ENCODE measurements at places on chromosomes 13 and 19.
A peak's percentile ranks its signal among the peaks of the same experiment; 100 is the strongest.

DNA sequence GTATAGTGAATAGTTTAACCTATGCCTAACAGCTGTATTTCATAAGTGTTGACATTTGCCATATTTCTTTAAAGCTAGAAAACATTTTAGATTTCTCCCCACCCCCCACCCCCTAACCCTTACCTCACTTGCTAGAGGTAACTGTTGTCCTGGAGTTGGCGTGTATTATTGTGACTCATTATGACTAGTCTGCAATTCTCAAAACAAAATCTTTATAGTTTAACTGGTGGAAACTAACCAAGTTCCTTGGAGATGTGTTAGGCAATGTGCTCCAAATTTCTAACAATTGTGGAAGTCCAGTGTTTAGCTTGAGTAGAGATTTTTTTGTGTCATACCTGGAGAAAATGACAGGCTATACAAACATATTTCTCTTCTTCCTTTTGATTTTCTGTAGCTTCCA lies 38.0 kb downstream of the KCTD4 start:
- DNase-seq: peak; percentile 77

GRCh38 chr19:33386361-33386858 lies 12.9 kb downstream of the CEBPG start:
- no peak for DNase-seq

DNA sequence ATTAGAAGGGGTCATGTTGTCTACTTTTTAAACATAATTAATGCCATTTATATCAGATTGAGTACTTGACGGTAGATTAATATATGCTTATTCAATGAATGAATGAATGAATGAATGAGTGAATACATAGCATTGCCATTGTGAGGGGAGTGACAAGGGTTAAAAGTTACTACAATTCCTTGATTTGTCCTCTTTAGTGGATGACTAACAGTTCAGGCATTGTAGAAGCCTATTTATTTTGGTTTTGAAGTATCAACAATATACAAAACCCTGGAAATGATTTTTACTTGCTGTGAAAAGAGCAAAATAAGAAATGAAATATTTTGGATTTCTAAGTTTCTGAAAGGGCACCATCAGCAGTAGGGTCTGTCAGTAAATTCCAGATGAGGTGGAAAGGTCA lies 122.7 kb downstream of the CYSLTR2 start:
- no peak for DNase-seq

GRCh38 chr13:114079601-114080536 lies 52.6 kb downstream of the RASA3 start:
- DNase-seq: no peak

DNA sequence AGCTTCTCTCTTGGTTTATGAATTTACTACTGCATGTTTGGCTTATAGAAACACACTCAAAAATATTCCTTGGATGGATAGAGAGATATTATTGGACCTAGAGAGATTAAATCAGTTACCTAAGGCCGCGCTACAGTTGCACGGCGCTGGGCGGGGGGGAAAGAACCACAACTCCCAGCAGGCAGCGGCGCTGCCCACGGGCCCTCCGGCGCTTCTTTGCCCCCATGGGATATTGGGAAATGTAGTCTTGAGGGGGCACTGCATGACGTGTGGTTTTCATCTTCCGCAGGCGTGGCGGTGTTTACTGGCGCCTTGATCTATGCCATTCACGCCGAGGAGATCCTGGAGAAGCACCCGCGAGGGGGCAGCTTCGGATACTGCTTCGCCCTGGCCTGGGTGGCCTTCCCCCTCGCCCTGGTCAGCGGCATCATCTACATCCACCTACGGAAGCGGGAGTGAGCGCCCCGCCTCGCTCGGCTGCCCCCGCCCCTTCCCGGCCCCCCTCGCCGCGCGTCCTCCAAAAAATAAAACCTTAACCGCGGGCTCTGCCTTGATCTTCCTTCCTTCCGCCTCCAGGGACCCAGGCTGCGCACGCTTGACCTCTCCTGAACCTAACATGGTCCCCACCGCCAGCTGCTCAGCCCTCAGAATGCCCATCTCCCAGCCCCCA lies 4.8 kb downstream of the EMP3 start:
- no peak for DNase-seq

- DNase-seq: no peak
Observed at GRCh38 chr13:111027458-111028439, 87.4 kb upstream of the ARHGEF7 start.

DNA sequence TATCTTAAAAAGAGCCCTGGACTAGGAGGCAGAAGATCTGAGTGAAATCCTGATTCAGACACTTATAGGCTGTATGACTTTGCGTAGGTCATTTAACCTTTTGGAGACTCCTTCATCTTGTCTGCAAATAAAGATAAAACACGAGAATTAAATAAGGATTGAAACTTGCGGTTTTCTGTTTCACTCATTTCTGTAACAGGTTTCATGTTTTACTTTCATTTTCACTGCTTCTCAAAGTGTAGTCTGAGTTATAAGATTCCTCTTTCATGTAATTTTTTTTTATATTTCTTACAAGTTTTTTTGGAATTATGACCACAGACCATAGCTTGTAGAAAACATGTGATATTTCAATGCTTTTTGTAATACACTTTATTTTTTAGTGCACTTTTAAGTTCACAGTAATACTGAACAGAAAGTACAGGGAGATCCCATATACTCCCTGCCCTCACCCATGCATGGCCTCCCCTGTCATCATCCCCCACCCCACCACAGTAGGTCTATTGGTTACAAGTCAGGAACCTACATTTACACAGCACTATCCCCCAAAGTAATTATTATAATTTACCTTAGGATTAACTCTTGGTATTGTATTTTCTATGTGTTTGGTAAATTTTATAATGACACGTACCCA lies 174.6 kb downstream of the ITGBL1 start:
- no peak for DNase-seq

- no peak for DNase-seq
Observed at GRCh38 chr13:64255988-64256387, 2840.3 kb upstream of the PCDH20 start.

DNA sequence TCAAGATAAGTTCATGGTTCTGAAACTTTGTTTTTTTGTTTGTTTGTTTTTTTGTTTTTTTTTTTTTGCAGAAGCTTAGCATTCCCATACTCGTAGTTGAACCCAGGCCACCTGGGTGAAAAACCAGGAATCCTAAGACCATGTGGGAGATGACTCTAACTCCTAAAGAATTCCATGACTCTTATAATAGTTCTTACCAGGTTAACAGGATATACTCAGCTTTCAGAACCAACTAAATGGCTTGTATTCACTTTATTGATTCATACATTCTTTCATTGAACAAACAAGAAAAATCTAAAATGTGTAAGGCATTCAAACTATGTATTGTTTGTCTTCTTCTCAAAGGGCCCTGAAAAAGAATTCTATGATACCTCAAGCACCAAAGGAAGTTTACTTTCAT lies 40.5 kb upstream of the KLF5 start:
- no peak for DNase-seq

DNA sequence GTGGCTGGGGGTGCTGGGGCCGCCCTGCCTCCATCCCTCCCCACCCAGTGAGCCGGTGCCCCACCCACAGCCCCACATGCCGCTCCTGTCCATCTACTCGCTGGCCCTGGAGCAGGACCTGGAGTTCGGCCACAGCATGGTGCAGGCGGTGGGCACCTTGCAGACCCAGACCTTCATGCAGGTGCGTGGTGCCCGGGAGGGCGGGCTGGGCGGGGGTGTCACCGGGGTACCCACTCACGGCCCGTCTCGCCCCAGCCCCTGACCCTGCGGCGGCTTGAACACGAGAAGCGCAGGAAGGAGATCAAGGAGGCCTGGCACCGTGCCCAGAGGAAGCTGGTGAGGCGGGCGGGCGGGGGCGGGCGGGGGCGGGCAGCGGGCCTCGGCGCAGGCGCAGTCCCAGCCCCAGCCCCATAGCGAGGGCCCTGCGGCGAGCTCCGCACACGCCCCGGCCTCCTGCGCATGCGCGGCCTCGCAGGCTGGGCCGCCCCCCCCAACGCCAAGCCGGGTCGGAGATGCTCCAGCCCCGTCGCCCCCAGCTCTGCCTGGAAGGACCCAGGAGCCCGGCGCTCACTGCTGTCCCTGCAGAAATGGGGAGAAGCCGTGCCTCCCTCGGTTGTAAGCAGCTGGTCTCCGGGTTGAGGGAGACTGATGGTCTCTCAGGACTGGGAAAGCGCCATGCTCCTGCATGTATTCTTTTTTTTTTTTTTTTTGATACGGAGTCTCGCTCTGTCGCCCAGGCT lies 7.7 kb downstream of the ARHGAP45 start:
- no peak for DNase-seq

DNA sequence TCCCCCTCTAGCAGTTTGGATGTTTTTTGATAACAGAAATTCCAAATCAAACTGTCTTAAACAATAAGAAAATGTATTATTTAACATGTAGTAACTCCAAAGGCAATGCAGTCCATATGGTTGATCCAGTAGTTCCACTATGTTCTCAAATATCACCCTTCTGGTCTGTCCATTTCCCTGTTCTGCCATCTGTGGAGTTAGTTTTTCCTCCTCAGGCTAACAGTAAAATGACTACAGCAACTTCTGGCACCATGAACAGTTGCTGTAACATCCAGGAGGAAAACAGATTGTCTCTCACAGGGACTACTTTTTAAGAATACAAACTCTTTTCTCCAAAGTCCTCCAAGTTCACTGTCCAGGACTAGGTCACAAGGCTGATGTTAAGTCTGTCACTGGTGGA lies 455.4 kb downstream of the FGF14 start:
- DNase-seq: no peak

- DNase-seq: no peak
Observed at GRCh38 chr13:31801088-31801487, 61.8 kb downstream of the RXFP2 start.

- DNase-seq: no peak
Observed at GRCh38 chr19:39385629-39386411, 5.1 kb downstream of the PAF1 start.

All from GM04504 (cell line).